Mesenteric fat pad (tissue), 1 donor: ENCODE measurements at places on chromosomes 6 and 20. TPM values are rescaled to one million over a fixed set of nuclear protein-coding genes. Genes with fewer than 3 reads are reported as not detected.

- no peak for DNase-seq
These were observed 68.8 kb downstream of the TTLL2 start for GRCh38 chr6:167393731-167394130.

GRCh38 chr6:42030585-42031506 is 19.5 kb upstream of the TAF8 start:
- no peak for DNase-seq

- no peak for DNase-seq
These were observed 2.0 kb downstream of the MAN1A1 start for GRCh38 chr6:119347466-119348095.

DNA sequence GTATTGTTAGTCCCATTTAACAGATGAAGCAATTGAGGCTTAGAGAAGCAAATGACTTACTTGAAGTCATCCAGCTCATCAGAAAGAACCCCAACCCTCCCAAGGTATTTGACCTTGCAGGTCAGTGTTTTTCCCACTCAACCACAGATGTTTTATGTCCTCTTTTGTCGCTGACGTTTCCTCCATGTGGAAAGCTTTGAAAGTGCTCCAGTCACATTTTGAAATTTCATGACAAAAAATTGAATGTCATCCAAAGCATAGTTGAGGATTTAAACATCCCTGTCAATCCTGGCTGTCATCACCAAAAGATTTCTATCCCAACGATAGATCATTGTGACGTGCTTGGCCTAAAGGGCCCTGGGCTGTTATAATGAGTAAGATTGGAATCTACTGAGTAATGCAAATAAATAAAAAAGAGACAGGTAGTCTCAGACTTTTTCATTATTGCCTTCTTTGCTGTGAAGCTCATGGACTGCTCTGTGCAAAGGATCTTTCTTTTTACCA is 102.7 kb downstream of the TSHZ2 start:
- DNase-seq = no peak

DNA sequence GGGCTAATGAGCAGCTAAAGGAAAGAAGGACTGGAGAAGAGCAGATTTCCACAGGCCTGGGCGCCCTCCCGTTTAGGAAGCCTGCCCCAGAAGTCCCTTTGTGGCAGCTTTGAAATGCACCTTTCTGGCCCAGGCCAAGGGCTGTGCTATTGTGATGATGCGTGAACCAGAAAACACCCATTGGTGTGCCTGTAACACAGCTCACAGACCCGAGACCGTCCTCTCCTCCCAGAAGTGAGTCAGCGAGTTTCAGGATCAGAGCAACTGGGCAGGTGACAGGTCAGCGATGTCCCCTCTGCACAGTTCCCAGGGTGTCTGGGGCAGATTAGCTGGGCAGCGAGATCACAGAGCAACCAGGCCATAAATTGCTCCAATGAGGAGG is 71.9 kb upstream of the SULF2 start:
- DNase-seq = no peak

The ZC3H12D gene
- total RNA-seq = 3.0 TPM

DNA sequence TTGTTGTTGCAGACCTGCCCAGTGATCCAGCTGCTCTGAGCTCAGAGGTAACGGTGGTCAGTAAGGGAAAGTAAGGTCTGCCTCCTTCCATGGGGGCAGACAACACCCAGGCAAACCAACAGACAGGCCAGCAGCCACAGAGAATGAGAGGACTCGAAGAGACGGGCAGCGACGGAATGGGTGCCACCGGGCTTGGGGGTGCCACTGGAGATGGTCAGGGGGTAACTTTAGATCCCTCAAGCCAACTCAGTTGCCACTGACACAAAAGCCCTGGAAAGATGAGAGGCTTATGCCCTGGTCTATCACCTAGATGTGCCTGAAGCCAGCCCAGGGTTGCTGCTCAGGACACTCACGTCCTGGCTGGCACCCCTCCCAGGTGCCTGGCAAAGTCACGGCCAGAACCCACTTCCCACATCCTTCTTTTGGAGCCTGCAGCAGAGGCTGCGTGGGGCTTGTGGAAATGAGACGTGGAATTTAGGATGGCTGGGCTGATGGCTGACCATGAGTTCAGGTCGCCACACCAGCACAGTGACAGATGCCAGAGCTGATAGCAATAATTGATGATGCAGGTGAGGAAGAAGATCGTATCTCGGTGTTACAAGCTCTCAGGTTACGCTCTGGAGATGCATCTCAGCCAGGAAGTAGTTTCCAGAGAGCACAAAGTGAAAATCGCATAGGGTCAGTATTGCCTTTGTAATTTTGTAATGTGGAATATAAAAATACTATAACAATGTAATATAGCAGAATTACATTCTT is 209.1 kb downstream of the SYNDIG1 start:
- DNase-seq = peak; percentile 47

GRCh38 chr6:13336553-13336952 is 8.2 kb upstream of the TBC1D7 start:
- DNase-seq = no peak

GRCh38 chr6:111734068-111735061 is 128.7 kb upstream of the TRAF3IP2 start:
- no peak for DNase-seq

GRCh38 chr20:50528804-50529351 is 18.7 kb downstream of the PTPN1 start:
- DNase-seq = no peak

- DNase-seq = no peak
These were observed 299.9 kb upstream of the SUPT3H start for GRCh38 chr6:45677381-45678284.

- DNase-seq = no peak
These were observed 331.8 kb downstream of the RIMS1 start for GRCh38 chr6:72218125-72218524.
